ENCODE measurements at places on chromosomes 7 and 10.

GRCh38 chr7:29254591-29254990 is 60.0 kb downstream of the CHN2 start:
- no peak for DNase-seq

DNA sequence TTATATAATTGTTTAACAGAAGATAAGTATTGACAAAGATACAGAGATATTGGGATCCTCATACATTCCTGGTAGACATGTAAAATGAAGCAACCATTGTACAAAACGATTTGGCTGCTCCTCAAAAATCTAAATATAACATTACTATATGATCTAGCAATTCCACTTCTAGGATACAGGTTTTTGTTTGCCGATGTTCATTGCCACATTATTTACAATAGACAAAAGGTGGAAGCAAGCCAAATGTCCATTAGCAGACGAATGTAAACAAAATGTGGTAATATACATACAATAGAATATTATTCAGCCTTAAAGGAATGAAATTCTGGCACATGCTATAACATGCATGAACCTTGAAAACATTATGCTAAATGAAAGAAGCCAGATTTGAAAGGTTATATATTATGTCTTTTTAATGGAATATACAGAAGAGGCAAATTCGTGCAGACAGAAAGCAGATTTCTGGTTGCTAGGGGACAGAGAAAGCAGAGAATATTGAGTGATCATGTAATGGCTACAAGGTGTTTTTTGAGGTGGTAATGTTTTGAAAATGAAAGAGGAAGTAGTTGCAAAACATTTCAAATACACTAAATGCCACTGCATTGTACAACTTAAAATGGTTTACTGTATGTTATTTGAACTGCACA is 44.9 kb downstream of the POLR1F start:
- no peak for DNase-seq

GRCh38 chr10:3747248-3747960 is 37.6 kb downstream of the KLF6 start:
- no peak for DNase-seq

GRCh38 chr10:8312781-8313180 is 258.3 kb downstream of the GATA3 start:
- DNase-seq, result no peak

DNA sequence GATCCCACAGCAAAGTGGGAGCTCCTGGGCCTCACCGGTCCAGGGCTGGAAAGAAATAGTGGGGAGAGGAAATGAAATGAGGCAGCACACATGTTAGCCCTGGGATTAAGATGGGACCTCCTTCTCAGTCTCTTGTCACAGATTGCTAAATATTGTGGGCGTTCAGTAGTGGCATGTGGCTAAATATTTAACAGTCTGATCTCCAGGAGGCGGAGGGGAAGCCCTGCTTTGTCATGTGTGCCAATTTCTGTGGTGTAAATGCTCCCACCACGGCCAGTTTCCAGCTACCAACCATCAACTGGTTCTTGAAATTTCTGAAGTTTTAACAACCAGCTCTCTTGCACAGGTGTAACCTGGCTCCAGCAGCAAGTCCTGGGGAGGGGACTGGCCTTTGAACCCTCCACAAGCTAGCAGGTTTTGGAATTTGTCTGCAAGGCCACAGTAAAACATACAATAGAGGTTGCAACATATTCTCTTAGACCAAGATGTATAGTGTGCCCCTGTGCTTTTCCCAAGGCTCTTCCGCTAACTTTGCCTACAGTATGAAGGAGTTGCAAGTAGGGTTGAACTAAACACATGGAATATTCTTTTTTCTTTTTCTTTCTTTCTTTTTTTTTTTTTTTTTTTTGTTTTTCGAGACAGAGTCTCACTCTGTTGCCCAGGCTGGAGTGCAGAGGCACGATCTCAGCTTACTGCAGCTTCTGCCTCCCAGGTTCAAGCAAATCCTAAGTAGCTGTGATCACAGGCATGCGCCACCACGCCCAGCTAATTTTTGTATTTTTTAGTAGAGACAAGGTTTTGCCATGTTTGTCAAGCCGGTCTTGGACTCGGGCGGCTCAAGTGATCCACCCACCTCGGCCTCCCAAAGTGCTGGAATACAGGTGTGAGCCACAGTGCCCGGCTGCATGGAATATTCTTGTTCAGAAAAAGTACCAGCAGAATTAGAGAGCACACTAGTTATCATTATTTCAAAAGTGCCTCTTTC is 103.1 kb upstream of the PCBD1 start:
- DNase-seq, result peak; percentile 36

DNA sequence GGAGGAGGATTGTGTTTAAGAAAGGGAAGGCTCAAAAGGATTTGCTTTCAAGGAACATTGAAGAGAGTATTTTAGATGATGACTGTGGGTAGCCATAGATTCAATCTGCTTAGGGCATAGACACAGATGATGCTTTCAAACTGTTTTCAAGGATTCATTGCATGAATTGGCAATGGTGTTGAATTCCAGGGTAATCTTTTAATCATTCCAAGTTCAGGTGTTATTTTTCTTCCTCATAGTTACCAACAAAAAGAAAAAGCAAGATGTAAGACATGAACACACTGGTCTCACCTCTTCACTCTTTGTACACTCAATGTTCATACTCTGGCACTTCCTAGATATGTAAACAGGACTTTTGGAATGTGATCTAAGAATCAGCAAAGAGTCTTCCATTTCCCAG is 167.0 kb upstream of the RHOBTB1 start:
- no peak for DNase-seq

DNA sequence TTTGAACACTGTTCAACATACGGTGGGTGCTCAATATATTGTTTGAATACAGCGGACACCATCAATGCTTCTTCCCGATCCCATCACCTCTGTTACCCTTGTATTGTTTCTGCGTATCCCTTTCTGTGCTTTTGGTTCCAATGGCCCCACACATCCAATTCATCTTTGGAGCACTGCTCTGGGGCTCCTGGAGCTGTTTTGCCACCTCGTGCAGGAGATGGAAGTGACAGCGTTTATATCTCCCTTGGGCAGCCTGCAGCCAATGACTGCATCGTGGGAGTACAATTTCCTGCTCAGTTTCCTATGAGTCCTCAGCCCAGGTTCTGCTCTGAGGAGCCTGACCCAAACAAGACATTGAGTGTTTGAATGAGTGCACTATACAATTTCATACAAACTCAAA is 50.2 kb upstream of the PIK3CG start:
- DNase-seq, result peak; percentile 36

DNA sequence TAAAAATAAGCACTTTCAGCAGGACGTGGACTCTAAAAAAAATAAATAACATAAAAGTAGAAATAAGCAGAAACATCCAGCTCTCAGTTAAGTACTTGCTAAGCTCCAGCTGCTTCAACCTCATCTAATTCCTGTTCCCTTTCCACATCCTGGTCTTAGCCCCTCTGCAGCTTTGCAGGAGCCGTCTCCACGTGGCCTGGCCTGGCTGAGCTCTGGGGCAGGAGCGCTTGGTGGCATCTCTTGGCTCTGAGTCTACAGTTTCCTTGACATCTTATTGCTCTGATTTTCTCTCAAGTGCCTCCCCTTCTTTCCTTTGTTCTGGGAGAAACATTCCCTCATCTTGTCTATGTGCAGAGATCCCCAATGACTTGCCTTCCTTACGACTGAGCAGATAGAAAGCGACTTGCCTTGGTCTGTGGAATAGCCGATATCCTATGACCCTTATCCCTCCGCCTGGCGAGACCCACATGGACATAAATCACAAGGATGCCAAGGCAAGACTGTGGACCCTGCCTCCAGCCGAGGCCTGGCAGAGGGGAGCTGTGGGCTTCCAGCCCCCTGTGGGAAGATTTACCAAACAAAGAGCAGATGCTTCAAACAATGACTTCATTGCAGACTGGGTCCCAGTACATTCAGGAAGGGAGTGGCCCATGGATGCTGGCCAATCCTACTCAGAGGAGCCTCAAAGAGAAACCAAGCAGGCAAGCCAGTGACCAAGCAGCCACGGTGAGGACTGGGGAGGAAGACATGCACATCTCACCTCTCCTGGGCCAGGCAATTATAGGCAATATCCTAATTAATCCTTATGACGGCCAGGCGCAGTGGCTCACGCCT is 61.9 kb downstream of the SPOCK2 start:
- DNase-seq, result no peak

DNA sequence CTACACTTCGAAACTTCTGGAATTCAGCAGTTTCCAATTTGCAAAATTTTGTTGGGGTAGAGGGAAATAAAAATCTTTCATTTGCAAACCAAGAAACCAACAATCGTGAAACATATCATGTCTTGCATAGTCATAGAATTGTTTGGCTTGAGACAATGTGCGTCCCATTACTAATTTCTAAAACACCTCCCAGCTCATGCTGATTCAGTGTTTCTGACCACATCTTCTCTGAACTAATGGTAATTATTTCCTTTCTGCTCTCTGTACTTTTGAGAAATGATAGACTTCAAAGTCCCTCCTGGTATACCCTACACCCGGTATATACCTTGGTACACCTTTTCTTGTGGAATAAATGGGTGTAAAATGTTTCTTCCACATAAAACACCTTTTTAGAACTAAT is 41.8 kb upstream of the TSPAN13 start:
- DNase-seq, result no peak

DNA sequence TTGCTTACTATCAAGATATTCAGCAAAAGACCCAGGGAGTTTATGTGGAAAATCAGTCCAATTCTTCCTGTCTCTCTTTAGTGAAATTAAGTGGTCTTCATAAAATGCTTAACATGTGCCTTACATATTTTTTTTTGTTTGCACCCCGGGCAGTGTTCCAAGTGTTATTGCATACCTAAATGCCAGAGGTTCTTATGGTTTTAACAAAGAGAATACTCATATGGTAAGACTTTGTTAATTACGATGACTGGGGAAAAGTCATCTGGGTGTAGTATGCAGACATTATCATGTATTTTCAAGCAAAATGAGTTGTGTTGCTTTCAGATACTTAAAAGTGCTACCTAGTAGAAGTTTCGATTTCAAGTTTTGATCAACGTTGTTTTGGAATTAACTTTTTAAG is 82.6 kb downstream of the PRKG1 start:
- DNase-seq, result no peak

GRCh38 chr7:131325179-131325840 is 2.4 kb upstream of the MKLN1 start:
- no peak for DNase-seq

DNA sequence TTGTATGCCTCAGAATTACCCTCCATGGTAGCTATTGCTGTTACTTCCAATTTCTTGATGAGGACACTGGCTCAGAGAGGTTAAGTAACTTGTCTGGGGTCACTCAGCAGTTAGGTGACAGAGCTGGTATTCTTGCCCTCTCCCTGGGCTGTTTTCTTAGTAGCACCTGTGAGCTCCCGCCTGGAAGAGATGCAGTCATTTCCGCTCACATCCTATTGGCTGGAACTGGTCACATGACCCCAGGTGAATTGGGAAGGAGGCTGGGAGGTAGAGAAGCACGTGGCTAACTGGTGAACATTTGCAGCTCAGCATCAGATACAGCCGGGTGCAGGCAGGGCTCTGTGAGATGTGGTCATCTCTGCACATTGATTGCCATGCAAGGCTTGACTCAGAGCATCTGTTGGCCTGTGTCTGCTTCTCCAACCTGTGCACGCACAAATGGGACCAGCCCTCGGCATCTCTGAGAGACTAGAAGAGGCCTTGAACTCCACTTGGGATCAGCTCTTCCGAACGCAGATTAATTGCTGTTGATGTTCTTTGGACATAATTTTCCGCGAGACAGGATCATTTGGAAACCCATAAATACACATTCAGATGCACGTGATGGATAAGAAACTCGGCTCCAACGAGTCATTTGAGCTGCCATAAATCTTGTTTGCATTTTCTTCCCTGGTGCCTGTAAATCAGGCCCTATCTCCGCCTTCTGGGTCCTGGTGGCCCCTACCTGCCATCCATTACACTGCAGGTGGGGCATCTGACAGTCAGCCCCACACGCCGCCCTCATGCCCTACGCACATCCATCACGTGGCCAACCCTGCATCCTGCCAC is 42.8 kb downstream of the MYL10 start:
- DNase-seq, result no peak

DNA sequence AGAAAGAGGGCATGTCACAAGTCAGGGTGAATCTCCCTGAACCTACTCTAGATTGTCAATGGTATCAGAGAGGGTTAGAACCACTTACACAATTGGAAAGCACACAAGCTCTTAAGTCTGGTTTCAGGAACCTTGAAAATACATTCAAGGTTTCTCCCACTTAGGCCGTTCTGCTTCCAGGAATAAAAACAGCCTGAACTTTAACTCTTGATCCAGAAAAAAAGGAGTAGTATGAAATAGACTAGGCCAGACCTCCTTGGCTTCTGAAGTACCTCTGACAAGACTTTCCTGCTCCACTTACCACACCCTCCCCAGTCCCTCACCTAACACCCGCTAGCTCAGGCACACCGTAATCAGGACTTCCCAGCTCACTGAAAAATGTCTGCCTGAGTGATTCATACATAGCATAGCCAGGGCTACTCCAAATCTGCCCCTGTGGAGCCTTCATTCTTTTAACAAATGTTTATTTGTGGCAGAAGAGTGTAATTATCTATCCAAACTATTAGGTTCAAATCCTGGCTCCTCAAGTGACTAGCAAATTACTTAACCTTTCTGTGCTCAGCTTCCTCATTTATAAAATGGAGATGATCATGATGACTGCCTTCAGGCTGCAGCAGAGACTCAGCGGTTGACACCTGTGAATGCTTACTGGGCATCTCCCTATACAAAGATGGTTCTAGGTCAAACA is 30.3 kb upstream of the IL6 start:
- peak; percentile 30 for DNase-seq

- DNase-seq, result no peak
These were observed 35.8 kb downstream of the MINDY3 start for GRCh38 chr10:15824498-15824897.

DNA sequence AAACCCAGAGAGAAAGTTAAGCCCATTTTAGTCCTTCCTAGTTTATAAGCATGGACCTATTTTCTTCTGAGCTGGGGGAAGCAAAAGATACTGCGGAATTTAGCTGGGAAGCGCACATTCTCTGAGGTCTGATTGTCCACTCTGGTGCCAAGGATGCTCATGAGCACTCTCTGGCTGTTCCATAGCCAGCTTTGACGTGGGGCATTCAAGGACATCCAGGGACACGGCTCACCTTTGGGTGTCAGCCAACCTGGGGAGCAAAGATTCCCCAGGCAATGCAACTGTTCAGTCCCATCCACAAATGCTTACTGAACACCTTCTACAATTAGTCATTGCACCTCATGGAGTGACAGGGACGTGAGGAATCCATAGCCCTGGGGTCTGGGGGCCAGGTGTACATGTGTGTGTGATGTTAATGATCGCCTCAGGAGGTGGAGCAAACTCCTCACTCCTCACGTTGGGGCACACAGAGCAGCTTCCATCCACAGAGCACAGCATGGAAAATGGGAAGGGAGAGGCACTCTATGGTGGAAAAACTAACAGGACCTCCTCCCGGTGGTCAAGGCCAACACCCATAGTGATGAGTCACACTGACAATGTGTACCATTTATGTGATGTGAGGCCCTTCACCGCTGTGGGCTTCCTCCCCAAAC is 67.5 kb upstream of the IGFBP3 start:
- no peak for DNase-seq

Data from inflammatory macrophage (primary cell).